ENCODE measurements at places on chromosomes 7 and 10.

DNA sequence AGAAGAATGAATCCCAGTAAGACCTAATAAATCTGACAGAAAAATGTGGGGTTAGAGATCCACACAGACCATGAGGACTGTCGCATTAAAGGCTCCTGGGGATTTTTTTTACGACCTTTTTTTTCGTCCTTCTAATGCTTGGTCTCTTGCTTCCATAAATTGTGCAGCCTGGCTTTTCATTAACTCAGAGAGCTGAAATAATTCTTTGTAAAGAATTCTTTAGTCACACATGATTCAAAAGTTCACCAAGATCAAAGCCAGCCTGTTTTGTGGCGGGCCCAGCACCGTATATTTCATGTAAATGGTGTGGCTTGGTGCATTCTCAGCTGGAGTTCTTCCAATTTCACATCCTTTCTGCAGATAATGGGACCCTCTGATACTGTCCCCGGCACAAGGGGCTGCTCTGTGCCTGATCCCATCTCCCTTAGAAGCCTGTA, 206.6 kb upstream of the BMPER start:
- no peak for DNase-seq

DNA sequence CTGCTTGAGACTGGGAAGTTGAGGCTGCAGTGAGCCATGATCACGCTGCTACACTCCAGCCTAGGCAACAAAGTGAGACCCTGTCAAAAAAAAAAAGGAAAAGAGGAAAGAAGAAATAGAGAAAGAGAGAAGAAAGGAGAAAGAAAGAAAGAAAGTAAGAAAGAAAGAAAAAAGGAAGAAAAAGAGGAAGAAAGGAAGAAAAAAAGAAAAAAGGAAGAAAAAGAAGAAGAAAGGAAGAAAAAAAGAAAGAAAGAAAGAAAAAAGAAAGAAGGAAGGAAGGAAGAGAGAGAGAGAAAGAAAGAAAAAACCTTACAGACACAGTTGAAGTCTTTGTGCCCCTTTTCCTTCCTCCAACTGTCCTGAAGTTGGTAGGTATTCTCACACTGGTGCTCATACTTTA, 26.6 kb upstream of the LEP start:
- DNase-seq = no peak

DNA sequence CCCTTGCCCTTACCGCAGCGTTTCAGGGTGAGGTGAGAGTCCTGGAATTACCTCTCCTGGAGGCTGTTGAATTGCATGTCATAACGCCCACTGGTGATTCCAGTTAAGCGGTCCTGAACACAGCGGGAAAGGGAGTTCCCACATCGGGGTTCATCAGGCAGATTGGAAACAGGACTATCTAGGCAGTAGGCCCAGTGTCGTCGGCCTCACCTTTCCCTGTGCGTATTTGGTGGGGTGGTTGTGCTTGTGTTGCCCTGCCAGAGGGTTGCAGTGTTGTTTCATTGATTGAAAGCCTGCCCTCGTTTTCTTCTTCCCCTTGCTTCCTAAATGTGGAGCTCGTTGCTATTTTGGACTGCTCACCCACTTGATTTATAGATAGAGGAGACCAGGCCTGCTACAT, 10.6 kb upstream of the SUN1 start:
- no peak for DNase-seq

DNA sequence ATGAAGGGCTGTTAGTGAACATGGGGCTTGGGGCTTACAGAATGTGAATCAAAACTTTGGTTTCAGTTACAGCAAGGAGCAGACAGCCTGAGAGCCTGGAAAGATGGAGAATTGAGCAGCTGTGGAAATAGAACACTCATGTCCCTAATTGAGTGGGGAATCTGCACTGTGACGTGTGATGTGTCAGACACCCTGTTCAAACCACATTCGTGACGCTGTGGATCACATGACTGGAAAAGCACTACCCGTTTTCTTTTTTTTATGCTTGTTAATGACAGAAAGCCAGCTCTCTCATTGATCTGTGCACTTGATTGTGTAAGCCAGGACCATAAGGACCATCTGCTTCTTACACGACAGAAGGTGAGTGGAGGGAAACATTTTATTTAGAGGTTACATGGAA, 15.1 kb upstream of the TBX20 start:
- DNase-seq = no peak

DNA sequence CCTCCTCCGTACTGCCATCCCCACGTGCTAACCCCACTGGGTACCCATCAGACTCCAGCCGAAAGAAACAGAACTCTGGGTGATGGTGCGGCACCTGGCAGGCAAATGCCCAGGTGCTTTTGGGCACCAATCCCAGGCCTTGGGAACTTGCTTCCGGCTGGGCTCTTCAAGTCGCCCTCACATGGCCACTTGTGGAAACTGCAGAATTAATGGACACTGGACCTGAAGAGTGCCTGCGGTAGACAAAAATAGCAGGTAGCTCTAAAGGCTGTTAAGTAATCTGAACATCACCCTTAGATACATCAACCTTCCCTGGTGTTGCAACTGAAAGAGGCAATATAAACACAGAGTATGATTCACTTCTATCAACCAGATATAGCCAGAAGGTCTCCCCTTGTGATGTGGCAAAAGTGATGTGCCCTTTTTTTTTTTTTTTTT, 644.4 kb downstream of the GRM8 start:
- no peak for DNase-seq

- no peak for DNase-seq
These were observed 61.1 kb downstream of the FOXI2 start for GRCh38 chr10:127798111-127798510.

DNA sequence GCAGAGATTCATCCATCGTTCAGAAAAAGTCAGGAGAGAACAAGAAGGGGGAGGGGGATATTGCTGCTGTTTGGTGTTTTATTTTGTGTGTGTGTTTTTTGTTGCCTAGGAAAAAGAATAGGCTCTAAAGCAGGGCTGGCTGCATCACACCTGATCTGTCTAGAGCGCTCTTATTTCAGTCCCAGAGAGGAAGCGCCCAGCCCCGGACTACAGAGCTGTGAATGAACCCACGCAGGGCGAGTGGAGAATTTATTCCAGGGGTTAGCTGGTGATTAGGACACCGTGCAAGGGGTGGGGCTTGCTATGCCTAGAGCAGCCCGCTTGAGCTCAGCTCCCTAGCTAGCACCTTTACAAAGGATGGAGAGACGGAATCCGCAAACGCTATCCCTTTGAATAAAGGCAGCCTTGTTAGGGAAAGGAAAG, 621 bp upstream of the FAM13C start:
- DNase-seq = no peak

DNA sequence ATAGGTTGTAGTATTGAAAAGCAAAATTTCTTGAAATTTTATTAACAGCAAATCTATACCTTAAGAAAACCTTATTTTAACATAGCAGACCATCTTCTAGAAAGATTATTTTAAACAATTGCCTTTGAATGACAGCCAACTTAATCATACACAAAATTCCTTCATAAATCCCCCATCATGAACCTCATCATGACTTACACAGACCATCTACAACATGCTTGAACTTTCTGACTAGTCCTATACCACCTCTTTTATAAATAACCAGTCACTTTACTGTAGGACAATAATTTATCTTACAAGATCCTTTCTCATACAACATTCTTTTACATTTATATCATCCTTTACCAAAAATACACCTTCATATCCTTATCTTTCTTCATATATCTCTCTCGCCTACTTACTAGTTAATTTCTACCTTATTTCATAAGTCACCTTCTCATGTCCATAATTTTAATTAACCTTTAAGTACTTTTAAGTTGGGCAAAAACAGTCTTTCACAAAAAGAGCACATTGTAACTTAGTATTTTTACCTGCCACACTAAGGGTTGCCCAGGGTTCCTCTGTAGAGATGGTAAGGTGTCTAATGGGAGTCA, 16.6 kb upstream of the PTN start:
- no peak for DNase-seq
